ENCODE measurements at places on chromosomes 11 and 22.

GRCh38 chr11:27229511-27230191 is 133.4 kb downstream of the CCDC34 start:
- no peak for DNase-seq

- no peak for DNase-seq
Observed at GRCh38 chr11:2980168-2980840, 11.8 kb downstream of the NAP1L4 start.

GRCh38 chr11:10886652-10887250 is 28.9 kb upstream of the ZBED5 start:
- no peak for DNase-seq

- DNase-seq, result no peak
Observed at GRCh38 chr22:22609291-22609690, 35.1 kb upstream of the GGTLC2 start.

- no peak for DNase-seq
Observed at GRCh38 chr11:74354036-74354435, 42.6 kb upstream of the P4HA3 start.

DNA sequence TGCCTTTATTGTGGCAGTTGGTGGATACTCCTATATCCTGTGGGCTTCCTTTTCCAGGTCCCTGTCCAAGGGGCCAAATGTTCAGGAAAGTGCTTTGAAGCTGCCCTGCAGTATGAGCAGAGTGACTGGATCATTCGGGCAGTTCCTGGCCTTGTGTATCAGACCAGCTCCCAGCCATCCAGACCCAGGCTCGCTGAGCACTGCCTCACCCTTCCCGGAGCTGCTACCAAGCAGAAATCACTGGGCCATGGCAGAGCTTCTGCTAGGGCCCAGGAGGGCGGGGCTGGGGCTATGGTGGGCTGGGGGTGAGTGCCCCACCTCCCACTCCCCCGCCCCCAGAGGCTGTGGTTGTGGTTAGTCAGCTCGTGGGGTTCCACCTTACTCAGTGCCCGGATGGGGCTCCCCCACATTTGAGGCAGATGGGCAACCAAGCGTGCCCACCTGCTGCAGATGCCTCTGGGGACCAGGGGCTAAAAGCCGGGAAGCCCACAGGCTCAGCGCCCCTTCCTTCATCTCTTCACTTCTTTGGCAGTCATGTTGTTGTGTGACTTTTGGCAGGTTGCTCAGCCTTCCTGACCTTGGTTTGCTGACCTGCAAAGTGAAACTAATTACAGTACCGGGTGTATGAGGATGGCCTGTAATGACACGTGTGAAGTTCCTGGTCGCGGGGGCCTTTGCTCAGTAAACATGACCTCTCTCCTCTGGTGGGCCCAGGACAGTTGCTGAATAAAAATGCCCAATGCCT is 2.1 kb upstream of the LRRC32 start:
- DNase-seq, result no peak

Measured in activated naive CD4-positive, alpha-beta T cell (primary cell).